ENCODE measurements at places on chromosomes 2 and 18.

DNA sequence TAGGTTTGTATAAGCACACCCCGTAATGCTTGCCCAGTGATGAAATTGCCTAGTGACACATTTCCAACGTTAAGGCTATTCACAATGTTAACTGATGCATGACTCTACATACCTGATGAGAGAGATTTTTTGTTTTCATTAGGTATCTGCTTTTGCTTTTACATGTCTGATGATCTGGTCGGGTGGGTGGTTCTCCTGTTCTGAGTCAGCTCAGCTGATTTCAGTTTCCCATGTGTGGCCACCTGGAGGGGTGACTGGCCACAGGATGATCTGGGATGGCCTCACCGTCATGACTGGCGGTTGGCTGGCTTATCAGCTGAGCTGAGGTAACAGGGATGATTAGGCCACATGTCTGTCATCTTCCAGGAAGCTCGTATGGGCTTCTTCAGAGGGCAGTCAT is 33.8 kb upstream of the ACYP2 start:
- DNase-seq, result no peak

DNA sequence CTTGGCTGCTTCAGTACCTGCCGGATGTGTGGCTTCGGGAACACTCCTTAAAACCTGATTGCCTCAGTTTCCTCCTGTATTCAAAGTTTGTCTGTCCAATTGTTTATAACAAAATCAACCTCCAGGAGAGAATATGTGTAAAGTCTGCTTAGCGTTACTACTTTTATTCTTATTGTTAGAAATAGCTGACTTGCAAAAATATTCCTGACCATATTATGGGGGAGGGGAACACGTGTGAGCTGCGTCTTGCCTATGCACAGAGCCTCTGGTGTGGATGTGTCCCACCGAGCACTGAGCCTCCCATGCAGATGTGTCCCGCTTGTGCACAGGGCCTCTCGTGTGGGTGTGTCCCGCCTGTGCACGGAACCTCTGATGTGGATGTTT is 82.5 kb downstream of the DCDC2C start:
- no peak for DNase-seq

DNA sequence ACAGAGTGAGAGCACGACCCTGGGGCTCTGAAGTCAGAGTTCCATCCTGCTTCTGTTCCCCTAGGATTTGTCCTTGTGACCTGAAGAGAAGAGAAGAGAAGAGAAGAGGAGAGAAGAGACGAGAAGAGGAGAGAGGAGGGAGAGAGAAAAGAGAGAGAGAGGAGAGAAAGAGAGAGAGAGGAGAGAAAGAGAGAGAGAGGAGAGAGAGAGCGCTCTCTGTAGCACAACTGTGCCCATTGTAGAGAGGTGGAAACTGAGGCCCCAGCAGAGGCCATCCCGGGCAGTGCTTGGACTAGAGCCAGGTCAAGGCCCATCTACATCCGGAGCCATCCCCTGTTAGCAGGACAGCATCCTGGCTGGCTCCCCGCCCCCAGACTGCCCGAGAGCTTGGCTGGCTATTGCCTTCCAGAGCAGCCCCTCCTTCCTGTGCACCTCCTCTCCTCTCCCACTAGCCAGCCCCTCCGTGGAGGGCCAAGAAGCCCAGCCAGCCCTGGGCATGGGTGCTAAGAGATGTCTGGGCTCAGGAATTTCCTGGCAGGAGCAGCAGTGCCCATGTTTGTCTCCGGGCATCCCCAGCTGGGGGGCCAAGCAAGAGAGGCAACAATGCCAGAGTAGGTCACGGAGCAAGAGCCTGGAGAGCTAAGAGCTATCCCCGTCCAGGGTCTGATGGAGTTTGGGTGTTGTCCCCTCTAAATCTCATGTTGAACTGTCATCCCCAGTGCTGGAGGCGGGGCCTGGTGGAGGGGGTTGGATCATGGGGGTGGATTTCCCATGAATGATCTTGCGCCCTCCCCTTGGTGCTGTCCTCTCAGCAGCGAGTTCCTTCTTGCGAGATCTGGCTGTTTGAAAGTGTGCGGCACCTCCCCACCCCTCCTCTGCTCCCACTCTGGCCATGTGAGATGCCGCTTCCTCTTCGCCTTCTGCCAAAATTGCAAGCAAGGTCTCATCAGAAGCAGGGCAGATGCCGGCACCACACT is 18.2 kb upstream of the GPR55 start:
- DNase-seq, result peak; percentile 32

- no peak for DNase-seq
Measured at GRCh38 chr2:200525551-200525881, 491 bp upstream of the SGO2 start.

GRCh38 chr2:237535385-237536082 is 30.8 kb upstream of the PRLH start:
- no peak for DNase-seq

GRCh38 chr2:196640031-196640548 is 575 bp downstream of the CCDC150 start:
- DNase-seq, result no peak

GRCh38 chr2:7133521-7133920 is 216.3 kb downstream of the RNF144A start:
- DNase-seq, result no peak

DNA sequence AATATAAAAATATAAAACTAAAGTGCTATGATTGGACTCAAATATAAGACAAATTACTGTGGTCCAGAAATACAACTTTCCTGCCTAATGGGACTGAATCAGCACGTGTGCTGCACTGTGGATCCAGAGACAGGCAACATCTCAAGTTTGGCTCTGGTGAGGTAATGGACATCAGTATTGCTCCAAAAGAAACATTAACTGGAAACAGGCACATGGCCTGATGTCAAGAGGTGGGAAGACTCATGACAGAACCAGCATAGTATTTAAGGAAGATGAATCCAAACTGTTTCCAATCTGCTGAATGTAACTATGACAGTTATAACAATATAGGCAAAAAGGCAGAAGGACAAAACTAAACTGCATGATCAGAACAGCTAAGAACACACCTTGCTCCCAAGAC is 354.6 kb downstream of the FSIP2 start:
- DNase-seq, result no peak

GRCh38 chr2:102677244-102678215 is 58.2 kb downstream of the SLC9A2 start:
- no peak for DNase-seq

GRCh38 chr2:161556440-161556839 is 67.8 kb upstream of the SLC4A10 start:
- no peak for DNase-seq

GRCh38 chr2:43402452-43402937 is 176.1 kb upstream of the ZFP36L2 start:
- DNase-seq, result no peak

DNA sequence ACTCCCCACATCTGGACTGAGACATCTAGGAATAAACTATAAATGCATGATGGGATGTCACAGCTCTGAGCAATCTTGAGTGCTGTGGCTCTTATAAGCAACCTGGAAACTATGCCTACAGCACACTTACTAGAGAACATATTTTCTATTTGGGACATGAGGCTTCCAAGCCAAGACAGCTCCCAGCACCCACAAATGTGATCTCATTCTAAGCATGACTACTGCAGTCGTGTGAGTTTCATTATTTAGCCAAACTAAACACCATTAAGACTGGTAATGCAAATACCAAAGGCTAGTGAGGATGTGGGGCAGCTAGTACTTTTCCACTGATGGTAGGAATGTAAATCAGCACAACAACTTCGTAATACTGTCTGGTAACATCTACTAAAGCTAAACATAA is 72.5 kb downstream of the RTTN start:
- no peak for DNase-seq

GRCh38 chr2:96253006-96253405 is 12.8 kb downstream of the TMEM127 start:
- no peak for DNase-seq

GRCh38 chr2:16948710-16949109 is 283.1 kb upstream of the CYRIA start:
- DNase-seq, result no peak

DNA sequence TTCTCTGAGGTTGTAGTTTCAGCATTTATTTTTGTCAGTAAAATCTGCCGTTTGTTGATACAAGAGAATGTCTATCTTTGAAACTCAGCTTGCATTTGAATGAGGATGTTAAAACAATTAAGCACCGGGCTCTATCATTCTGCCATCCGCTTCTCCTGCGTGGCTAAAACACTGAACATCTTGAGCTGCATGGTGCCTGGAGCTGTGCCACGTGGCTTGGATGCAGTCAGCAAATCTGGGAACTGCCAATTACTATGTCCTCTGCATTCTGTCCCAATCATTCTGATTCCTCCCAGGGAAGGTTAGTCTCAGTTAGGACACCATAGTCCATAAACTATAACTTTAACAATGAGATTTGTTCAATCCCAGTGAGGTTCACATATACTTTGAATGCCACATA is 598.4 kb downstream of the FBXO15 start:
- no peak for DNase-seq

GRCh38 chr2:181228661-181229060 is 228.5 kb upstream of the ITGA4 start:
- no peak for DNase-seq

DNA sequence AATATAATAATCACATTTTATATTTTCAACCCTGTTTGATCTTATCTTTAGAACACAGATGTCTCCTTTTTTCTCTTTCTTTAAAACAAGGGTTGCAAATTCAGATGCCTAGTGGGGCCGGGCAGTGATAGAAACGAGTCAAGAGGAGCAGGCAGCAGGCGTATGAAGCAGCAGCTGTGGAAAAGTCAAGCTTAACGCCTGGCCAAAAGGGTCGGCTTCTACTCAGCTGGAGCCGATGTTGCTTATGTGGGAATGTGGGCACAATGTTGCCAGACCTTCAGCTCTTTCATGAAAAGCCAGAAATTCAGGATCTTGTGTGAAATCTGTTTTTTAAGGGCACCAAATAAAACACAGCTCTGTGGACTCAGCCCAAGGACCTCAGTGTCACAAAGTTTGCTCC is 642.7 kb downstream of the ARHGAP15 start:
- no peak for DNase-seq

- no peak for DNase-seq
Measured at GRCh38 chr2:139389391-139389790, 609.2 kb upstream of the NXPH2 start.

DNA sequence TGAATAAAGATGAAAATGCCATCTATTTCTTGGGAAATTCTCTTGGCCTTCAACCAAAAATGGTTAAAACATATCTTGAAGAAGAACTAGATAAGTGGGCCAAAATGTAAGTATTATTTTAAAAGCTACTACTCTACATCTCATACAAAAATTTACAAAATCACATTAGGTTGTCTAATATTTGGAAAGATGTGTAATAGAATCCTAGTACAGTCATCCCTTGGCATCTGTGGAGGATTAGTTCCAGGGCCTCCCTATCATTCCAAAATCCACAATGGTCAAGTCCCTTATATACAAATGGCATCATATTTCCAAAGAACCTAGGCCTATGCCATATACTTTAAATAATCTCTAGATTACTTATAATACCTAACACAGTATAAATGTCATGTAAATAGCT is 41.2 kb downstream of the KYNU start:
- DNase-seq, result no peak

DNA sequence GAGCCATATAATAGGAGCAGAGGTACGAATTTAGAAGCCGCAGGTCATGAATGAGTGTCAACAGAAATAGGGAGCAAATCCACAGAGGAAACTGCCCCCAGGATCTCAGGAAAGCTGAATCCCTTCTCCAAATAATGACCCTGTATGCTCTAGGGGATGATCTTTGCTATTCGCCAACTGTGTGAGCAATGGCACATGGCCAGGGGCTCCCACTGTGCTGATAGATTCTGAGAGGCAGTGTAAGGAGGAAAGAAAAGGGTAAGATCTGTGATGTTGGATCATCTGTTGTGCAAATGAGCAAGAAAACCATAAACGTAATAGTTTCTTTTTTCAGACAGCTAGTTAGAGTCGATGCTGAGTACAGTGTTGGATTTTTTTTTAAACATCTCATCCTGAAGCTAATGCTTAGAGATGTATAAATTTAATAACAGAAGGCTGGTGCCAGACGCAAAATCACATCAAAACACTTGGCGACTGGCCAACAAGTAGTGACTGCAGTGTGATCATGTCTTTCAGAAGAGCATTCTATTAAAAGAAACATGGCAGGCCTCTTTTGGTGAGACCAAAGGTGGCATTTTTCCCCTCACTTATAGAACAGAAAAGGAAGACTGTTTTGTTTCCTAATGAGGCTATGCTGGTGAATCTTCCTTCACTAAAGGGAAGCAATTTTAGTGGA is 77.4 kb downstream of the ABCA12 start:
- no peak for DNase-seq

DNA sequence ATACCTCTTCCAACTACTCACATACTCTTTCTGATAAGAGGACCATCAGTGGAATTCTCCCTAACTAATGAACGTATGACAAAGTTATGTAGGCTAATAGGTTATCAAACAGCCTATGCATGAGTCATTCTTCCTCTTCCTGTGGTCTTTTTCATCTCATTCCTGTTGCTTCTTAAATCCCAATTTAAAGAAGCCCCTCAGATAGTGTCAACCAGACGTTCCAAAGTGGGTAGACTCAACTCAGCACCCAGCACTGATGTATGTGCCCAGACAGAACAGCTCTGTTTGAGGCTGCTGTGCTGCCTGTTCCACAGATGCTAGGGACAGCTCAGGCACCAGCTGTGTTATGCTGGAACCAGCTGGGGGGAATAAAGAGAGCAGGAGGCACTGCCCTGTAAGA is 52.6 kb downstream of the CXCR4 start:
- DNase-seq, result no peak

DNA sequence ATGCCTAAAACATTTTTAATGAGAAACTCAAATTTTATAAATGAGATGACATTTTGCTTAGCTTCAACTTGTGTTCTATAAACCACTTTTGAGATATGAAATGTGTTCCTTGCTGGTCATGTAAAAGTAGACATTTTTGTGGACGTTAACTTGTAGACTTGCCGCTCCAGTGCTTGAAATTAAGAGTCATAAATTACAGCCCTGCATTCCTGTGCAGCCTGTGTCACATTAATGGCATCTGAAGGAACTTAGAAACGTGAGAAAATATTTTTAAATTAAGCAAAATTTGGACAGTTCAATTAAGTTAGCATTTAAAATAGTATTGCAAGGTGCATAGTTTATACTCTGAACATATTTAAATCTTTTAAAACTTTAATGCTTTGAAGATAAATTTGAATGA is 98.3 kb upstream of the LDLRAD4 start:
- DNase-seq, result no peak

DNA sequence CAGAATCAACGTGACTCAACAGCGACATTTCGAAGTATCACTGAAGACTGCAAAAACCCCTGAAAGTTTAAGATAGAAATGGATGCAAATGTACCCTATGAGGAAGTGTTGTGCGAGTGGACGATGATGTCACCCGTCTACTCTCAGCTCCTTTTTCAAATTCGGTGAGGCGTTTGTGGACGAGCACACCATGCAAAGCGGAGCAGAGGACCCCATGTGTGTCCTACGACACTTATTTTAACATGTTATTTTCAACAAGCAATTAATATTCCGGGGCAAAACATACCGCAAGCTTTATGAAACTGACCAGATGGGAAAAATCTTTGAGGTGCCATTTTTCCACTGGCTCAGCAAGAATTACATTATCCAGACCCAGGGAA is 2.0 kb downstream of the PXDN start:
- DNase-seq, result no peak

Data from stimulated activated CD4-positive, alpha-beta T cell treated with anti-CD3 and anti-CD28 coated beads, Interleukin-4, amount 100 ng/mL, for 4 hours (primary cell).